NCI-H2081 treated with DMSO at 0.1 percent for 48 hours (cell line): ENCODE measurements at places on chromosomes 12 and 14.

- peak; percentile 58 for DNase-seq
Measured at GRCh38 chr14:89912667-89913211, 41.8 kb downstream of the EFCAB11 start.

GRCh38 chr12:89040146-89040964 is 311.9 kb downstream of the DUSP6 start:
- DNase-seq: no peak

GRCh38 chr12:48334808-48335207 is 15.9 kb downstream of the ZNF641 start:
- no peak for DNase-seq

- no peak for DNase-seq
Measured at GRCh38 chr12:16012117-16012516, 101.0 kb downstream of the DERA start.

- DNase-seq: no peak
Measured at GRCh38 chr12:105109465-105110212, 2.1 kb downstream of the WASHC4 start.

DNA sequence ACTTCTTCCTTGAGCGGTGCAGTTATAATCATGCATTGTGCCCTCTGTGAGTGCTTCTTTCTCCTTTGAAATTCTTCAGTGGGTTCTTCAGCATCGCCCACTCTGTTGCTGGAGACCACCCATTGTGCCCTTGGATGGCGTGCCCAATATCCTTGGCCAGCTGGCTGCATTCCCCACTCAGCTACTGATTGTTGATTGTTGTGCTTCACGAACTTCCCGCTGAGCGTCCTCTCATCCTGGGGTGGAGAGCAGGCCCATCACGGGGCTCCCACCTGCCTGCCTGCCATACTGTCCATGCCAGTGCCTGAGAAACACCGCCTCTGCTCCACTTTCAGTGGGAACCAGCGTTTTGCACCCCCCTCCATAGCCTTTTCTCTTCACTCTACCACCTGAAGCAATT is 8.6 kb upstream of the SSTR1 start:
- DNase-seq: no peak

DNA sequence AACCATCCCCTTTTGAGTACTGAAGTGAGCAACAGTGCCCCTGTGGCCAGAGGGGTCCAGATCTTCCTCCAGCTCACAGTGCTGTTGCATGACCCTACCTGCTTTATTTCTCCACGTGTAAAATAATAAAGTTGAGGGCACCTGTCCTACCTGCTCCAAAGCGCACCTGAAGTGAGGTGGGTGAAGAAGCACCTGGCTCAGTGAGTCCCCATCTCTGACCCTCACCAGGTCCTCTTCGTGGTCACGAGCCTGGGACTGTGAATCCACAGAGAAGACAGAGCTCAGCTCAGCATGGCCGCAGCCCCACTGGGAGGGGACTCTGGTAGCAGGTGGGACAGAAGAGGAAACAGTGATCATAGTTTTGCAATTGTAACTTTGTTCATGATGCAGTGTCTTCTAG is 976.7 kb upstream of the TMEM132C start:
- no peak for DNase-seq

GRCh38 chr14:104282332-104283196 is 144.2 kb downstream of the KIF26A start:
- DNase-seq: no peak

GRCh38 chr14:68397371-68397811 is 395.5 kb downstream of the ZFP36L1 start:
- no peak for DNase-seq

- DNase-seq: no peak
Measured at GRCh38 chr12:104058802-104059201, 5.5 kb upstream of the HCFC2 start.

DNA sequence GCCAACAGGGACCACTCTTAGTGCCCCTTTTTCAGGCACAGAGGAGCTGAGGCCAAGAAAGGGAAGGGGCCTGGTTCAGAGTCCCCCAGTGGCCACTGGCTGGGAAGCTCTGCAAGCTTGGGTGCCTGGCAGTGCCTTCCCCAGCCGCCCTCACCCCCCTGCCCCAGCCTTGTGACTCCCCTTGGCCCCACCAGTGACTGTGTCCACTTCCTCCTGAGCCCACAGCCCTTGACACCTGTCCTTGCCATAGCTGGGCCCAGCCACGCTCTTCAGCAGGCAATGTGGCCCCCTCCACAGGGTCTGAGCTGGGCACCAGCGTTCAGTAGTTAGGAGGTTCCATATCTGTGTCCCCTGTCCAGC is 19.0 kb upstream of the C14orf180 start:
- DNase-seq: no peak

- DNase-seq: no peak
Measured at GRCh38 chr12:45388545-45388944, 172.7 kb downstream of the ANO6 start.

DNA sequence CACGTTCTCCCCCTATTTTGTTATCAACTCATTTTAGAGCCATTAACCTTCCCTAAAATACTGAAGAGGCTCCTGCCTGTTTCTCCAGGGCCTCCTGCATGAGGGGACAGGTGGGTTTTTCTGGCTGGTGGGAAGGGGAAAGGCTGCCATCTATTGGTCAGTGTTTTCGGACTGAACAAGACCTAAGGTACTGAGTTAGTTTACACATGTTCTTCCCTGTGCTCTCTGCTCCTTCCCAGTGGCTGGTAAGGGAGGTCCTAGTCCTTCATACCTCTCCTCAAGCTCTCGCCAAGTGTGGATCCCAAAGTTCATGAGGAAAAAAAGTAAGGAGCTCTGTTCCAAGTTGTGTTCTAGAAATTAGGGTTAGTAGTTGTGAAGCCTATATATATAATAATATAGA is 357.5 kb downstream of the FSCB start:
- peak; percentile 39 for DNase-seq

GRCh38 chr14:64337888-64338615 is 43.9 kb upstream of the ESR2 start:
- peak; percentile 61 for DNase-seq

DNA sequence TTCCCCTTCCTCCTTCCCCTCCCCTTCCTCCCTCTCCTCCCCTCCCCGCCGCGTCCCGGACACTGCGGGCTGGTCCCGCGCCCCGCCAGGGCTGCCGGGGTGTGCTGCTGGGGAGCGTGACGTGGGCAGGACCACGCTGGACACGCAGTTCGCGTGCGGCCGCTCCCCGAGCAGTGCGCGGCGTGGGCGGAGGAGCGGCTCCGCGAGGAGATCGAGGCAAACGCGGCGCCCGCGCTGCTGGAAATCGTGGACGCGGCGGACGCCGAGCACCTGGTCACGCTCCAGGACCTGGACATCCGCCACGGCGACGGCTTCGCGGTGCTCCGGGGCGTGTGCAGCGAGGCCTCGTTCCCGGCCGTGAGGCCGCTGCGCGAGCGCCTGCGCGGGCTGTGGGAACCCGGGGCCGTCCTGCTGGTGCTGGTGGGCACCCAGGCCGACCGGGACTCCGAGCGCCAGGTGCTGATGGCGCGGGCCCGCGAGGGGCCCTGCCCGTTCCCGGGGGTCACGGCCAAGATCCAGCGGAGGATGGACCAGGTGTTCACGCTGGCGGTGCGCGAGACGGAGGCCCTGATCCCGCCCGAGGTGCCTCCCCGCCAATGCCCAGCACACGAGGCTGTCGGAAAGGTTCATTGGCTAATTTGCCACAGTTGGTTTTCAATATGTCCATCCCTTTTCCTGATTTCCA is 84.3 kb downstream of the TNFAIP2 start:
- no peak for DNase-seq

GRCh38 chr12:108768591-108769500 is 37.5 kb upstream of the CORO1C start:
- no peak for DNase-seq

DNA sequence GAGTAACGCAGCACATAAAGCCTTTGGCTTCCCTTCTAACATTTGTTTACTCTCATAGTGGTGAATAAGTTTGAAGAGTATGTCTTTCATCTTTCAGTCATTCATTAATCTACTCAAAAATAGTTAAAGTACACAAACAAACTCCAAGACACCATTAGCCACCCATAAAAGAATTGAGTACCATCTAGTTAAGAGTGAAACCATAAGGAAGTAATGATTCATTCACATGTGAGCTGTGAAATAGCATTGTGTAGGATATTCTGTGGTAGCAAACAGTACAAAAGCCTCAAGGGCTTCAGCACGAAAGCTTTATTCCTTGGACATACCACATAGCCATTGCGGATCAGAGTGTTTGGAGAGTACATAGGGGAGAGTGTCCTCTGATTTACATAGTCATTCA is 13.9 kb downstream of the SYT1 start:
- DNase-seq: no peak
